ENCODE measurements at places on chromosomes 12 and 14.

GRCh38 chr14:75717729-75718128 is 56.7 kb downstream of the TTLL5 start:
- no peak for DNase-seq

GRCh38 chr12:82663893-82664292 is 22.8 kb upstream of the TMTC2 start:
- DNase-seq: no peak

DNA sequence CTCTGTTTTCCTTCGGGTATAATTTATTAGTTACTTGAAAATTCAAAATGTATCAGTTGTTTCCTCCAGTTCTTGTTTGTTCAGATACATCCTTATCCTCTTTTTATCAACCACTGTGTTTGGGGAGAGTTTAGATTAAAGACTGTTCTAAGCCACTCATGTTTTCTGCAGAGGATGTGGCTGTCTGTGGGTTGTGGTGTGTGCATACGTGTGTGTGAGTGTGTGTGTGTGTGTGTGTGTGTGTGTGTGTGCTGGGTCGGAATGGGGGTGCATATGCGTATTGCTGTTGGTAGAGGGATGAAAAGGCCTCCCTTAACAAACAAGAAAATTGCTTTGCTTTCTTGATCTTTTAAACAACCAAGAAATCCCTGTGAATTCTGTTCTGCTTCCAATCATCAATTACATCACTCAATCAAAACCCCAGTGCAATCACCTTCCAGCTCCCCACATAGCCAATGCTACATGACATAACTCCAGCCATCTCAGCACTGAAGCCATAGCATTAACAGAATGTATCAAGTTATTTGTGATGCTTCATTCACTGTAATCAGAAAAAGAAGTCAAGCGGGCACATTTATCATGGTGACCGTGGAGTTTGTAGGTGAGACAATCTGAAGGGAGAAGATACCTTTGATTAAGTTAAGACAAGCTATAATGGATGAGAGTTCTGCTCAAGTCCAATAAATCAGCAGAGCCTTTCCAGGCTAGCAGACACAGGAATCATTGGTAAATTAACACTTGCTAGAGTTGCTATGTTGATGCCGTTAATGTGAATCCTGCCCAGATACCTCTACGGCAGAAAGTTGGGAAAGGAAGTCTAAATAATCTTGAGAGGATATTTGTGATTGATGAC is 131.9 kb downstream of the RMST start:
- DNase-seq: no peak

DNA sequence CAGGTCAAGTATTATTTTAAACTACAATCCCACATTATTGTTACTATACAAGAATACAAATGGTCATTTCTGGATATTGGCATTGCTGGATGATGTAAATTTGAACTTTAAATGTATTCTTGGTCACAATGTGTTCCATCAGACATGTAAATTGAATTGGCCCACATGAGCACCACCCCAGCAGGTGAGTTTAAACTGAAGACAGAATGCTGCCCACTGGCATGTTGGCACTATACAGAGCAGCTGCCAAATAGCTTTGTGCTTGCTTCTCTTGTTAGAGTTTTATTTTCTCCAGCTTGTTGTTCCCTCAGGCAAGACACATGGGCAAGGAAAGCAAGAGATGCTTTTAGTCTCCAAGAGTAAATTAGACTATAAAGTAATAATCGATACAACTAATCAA is 98.6 kb downstream of the C12orf50 start:
- no peak for DNase-seq

DNA sequence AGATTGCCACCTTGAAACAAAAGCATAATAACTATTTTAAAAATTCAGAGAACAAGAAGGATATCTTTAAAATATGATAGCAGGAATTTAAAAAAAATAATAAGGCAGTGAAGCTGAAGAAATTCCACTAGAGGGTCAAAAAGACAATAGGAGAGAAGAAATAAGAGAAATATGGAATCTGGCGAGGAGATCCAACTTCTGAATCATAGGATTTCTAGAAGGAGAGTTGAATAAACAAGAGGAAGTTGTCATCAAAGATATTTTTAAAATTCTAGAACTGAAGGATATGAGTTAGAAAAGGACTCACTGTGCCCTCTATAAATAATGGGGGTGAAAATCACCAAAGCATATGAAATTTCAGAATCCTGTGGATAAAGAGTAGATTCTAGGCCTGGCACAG is 26.8 kb upstream of the TOMM20L start:
- DNase-seq: no peak

DNA sequence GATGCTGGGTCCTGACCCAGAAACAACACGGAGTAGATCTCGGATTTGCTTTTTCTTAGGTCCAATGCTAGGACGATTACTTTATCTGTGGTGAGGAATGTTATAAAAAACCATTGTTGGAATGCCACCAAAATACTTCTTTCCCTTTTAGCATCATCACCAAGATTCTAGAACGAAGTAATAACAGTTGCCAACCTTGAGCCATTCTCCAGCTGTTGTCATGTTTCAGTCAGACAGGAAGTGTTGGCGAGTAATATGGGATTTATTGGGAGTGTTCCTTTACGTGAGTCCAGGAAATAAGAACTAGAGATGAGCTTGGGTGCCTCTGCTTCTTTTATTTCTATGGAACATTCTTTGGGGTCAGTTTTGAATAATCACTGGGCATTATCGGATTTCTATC is 892.9 kb downstream of the DIO2 start:
- no peak for DNase-seq

GRCh38 chr12:49017891-49018260 is 700 bp downstream of the PRKAG1 start:
- no peak for DNase-seq

DNA sequence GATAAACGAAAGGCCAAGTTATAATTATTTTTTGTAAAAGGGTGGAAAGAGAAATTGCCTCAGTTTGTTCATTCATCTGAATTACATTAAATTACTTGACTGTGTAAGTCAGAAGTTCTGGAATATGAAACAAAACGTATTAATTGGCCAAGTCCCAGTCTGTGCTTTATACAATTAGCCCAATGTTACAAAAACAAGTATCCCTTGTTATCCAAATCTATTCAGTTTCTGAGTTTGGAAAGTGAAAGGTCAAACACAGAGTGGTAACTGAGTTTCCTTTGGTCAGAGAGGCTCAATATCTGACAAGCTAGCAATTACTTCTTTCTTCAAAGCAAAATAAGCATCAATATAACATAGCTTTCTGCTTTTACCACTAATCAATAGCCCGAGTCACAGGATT is 62.6 kb downstream of the SPPL3 start:
- DNase-seq: no peak

DNA sequence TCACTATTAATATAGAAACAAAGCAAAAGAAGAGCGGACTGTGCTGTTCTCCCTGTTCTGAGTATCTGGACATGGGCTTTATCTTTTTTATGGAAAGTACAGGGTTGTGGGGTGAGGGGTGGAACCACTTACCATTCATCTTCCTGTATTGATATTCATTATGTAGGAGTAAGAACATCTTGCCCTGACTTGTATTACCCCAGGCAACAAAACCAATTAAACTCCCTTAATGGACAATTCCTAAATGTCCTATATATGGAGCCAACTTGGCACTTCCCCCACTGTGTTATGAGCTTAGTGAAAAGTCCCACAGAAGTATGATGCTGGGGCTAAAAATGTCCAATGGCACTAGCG is 139.9 kb upstream of the KRR1 start:
- peak; percentile 26 for DNase-seq

DNA sequence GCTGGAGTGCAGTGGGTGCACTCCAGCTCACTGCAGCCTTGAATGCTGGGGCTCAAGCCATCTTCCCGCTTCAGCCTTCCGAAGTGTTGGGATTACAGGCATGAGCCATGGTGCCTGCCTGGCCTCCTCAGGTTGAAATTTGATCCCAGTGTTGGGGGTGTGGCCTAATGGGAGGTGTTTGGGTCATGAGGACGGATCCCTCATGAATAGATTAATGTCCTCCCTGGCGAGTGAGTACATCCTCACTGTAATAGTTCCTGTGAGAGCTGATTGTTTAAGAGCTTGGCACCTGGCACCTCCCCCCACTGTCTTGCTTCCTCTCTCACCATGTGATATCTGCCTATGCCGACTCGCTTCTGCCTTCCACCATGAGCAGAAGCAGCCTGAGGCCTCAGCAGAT is 84.7 kb downstream of the TSPAN9 start:
- no peak for DNase-seq

DNA sequence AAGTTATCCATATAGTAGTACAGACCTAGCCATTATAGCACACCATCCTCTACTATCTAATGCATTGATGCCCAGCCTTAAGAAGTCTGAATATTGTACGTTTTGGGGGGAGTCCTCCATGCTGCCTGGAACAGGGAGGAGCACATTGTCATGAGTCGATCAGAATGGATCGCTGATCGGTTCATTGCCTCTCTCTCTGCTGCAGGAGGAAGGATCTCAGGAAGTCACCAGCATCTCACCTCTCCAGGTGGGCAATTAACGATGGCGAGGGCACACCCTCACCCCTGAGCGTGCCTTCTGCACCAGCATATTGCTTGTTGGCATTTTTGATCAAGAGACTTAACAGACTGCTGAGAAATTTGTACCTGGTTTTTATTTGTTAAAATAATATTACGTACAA is 11.5 kb downstream of the CCND2 start:
- no peak for DNase-seq

DNA sequence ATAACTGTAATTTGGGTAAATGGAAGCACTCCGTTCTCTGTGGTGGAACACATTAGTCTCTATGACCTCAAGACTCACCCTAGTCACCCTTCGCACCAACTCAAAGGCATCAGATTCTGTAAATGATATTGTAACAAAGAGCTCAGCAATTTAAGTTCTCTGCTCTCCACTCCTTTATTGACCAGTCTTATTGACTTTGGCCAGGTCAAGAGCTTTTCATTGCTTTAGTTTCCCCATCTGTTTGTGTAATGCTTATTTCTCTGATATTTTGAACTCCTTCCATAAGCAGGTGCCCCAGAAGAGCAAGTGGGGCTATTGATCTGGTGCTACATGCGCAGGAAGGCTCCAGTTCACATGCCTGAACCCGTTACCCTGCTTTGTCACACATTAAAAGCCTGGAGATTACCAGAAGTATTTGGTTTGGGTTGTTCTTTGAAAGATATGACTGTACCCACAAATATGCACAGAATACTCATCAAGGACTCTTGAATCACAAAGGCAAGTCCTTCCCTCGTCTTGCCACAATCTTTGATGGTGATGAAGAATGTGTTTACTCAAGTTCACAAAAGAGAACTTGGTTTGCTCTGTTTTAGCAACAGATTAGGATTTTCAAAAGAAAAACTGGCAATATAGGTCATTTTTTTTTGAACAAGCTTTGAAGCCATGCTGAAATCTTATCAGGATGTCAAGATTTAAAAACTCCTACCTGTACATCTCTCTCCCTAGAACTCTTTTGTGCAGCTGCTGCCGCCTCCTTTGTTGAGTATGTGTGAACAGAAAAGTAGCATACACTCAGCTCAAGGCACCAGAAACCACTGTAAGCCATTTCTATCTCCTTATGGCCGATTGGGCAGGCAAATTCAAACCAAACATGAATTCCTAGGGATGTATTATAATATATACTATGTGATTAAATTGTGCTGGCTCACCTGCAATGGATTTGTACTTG is 193.9 kb downstream of the BCAT1 start:
- no peak for DNase-seq

DNA sequence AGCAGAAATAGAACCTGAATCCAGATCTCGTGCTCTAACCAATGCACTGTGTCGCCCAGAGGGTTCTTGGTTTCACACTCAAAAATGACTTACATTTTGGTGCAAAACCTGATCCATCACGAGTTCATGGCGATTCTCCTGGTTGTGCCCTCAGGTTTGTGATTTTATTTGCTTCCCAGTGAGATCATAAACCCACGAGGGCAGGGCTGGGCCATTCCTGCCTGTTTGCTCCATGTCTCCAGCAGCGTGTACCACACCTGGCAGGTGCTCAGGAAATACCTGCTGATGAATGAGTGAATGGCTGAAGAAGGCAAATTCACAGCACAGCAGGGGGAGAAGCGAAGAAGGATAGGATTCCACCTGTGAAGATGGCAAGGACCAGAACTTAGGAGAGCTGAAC is 9.4 kb downstream of the ACACB start:
- no peak for DNase-seq

DNA sequence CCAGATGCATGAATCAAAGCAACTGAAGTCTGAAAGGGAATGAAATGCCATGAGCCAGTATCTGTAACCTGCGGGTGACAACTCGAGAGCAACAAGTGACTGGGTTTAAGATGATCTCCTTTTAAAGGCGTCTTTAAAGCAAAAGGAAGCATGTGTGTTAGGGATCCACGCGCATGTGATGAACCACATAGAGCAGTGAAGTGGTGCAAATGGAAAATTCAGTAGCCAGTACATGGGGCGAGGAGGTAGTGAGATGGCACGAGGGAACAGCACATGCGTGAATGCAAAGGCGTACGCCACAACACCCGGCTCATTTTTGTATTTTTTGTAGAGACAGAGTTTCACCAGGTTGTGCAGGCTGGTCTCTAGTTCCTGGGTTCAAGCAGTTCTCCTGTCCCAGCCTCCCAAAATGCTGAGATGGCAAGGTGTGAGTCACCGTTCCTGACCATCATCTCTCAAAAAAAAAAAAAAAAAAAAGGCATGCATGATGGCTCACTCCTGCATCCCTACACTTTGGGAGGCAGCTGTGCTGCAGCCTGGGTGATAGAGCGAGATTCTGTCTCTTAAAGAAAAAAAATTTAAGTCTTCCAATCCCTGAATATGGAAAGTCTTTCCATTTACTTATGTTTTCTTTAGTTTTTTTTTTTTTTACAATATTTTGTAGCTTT is 24.6 kb upstream of the BCL7A start:
- DNase-seq: no peak

DNA sequence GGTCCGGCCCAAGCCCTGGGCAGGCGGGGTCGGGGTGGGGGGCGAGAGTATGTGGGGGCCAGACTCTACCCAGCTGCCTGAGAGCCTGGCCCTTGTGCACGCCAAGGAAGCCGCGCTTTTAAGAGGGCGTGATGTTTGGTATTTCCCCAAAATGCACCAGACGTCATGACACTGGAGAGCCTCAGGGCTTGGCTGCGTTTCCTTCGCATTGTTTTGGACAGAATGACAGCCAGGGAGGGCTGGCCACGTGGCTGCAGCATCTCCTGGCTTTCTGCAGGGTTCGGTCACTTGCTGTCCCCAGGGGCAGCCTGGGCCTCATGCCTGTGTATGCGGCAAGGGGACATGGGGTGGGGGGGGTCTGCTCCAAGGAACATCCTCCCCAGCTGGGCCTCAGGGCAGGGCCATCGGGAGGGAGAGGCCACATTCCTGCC is 16.1 kb upstream of the NUDT14 start:
- DNase-seq: peak; percentile 87

GRCh38 chr12:118015944-118016343 is 559 bp upstream of the RFC5 start:
- DNase-seq: no peak

GRCh38 chr14:104864267-104865080 is 594 bp upstream of the CEP170B start:
- no peak for DNase-seq

DNA sequence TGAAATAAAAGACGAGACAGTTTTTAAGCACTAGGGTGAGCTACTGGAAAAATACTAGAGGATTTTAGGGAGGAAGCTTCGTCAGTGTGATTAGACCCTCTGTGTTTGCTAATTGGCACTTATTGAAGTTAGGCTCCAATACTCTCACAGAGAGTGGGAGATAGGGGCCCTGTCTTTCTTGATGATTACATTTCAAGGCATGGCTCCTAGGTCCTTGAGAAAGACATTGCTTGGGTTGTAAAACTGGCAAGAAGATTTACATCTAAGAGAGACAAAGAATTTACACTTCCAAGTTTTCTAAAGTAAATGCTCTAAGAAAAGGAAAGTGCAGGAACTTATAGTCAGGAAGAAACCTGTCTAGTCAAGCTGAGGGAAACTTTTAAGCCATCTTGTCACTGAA is 183.2 kb downstream of the C12orf50 start:
- no peak for DNase-seq

- peak; percentile 71 for DNase-seq
Observed at GRCh38 chr12:9750276-9751203, 10.2 kb downstream of the CD69 start.
